Fibroblast of mammary gland (primary cell): ENCODE measurements at places on chromosomes 1 and 21.

DNA sequence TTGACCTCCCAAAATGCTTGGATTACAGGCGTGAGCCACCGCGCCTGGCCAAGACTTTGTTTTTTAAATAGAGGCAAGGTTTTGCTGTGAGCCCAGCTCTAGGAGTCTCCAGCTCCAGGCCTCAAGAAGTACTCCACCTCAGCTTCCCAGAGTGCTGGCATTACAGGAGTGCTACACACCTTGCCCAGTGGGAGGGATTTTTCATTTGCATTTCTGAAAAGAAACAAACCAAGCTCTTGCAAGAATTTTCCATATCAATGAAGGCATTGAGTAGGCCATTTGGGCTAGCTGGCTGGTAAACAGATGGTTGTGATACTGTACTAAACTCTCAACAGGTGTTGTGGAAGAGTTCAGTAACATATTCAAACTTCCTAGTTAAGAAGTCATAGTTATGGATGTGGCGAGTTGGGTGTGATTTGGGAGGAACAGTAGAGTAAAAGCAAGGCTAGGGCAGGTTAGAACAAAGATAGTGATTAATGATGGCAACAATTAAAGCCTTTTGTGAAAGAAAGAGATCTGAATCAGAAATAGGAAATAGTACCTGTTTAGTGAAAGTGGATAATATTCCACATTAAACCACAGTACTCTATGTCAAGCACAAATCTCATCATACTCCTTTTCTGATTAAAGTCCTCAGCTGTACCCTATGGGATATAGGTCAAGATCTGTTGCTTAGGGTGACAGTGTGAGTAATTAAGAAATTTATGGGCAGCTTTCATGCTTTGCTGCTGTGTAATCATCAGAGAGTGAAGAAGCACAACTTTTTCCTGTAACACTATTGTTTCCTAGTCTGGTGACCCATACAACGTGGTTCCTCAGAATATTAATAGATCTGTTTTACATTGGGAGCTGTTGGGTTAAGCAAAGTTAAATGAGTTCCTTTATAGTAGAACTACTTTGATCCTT lies 10.7 kb downstream of the AKIRIN1 start:
- no peak for DNase-seq

DNA sequence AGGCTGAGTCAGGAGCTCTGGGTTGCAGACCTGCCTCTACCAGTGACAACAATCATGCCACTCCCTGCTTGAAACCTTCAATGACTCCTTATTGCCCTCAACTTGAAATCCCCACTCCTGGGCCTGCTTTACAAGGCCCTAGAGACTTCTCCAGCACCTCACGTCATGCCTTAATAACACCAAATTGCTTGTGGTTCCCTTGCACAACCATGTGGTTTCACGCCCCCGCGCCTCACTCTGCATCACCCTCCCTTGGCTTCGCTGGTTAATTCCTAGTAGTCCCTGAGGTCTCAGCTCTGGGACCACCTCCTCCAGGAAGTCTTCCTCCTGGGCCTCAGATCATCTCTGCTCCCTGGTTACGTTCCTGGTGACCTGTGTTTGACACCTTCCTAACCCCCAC lies 33.0 kb downstream of the EPHA2 start:
- peak; percentile 98 for DNase-seq

- DNase-seq = no peak
Observed at GRCh38 chr1:151604291-151604690, 7.6 kb upstream of the SNX27 start.

DNA sequence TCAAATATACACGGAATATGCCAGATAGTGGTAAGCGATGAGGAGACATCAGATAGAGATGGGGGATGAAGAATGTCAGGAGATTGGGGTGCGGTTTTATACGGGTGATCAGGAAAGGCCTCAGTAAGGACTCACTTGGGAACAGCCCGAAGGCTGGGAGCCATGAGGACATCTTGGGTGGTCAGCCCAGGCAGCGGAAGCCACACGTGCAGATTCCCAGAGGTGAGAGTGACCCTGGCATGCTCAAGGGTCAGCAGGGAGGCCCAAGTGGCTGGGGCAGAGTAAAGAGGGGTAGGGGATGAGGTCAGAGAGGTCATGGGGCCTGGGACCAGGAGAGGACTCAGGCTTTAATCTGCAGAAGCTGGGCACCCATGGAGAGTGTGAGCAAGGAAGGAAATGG lies 106.6 kb downstream of the MATN1 start:
- no peak for DNase-seq

GRCh38 chr1:156097499-156098178 lies 15.4 kb upstream of the MEX3A start:
- DNase-seq = no peak

GRCh38 chr1:210663730-210664573 lies 335.2 kb downstream of the HHAT start:
- DNase-seq = no peak

DNA sequence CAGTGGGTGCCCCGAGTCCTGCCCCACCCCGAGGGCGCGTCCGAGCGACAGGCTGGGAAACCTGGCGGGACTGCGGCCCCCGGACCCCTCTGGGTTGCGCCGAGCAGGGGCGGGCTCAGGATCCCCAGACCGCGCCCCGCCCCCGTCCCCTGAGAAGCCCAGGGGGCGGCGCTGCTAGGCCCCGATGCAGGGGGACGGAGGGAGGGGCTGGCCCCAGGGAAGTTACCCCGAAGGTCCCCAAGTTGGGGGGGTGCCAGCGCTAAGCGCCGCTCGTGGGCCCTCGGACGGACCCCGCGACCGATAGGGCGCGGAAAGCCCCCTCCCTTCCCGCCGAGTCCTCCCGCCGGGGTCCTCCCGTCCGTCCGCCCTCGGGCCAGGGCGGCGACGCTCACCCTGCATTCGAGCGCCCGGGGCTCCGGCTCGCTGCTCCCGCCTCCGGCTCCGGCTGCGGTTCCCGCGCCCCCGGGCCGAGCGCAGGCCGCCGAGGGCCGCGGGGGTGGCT lies 414 bp downstream of the GPR153 start:
- DNase-seq = no peak

DNA sequence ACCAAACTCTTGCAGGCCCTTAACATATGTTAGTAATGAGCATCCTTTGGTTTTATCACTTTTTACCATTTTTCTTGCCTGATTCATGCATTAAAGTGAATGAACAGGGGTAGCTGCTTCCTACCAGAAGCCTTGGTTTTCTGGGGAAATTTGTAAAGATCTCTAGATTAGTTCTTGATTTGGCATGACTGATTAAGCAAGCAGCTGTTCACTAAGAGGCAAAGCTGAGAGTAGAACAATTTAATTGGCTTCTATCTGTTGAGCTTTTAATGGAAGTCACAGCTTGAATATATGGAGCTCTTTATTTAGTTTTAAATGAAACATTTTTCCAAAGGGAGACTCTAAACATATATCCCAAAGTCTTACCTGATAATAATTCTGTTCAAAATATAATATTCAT lies 23.6 kb downstream of the TLCD4 start:
- no peak for DNase-seq

GRCh38 chr21:32733990-32734613 lies 6.3 kb upstream of the SYNJ1 start:
- no peak for DNase-seq

- peak; percentile 35 for DNase-seq
Observed at GRCh38 chr1:27666791-27667254, 5.2 kb downstream of the IFI6 start.

- peak; percentile 6 for DNase-seq
Observed at GRCh38 chr21:29697555-29698193, 242.1 kb downstream of the GRIK1 start.

- no peak for DNase-seq
Observed at GRCh38 chr1:181128592-181129497, 40.3 kb downstream of the IER5 start.

DNA sequence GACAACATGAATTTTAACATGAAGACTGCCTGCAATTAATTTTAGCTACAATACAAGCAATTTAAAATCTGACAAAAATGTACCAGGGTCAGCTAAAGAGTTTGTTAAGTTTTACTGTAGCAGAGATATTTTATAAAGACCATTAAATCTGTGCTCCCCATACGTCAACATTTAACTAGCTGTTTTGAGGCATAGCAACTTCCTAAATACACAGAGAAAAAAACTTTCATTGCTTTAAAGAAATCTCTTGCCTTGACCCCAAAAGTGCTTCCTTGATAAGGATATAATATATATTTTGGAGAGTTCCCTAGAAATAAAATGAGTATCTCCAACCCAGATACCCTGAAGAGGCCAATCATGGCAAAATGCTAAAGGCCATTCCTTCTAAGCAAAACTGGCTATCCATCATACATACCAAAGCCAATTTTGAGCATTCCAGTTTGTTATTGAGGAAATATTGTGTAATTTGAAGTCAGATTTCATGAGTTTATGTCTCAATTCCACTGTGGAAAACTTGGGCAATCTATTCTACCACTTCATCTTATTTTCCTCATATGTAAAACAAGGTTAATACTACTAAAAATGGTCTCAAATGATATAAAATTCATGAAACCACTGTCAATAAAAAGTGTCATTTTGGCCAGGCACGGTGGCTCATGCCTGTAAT lies 19.1 kb downstream of the ASPM start:
- peak; percentile 36 for DNase-seq

DNA sequence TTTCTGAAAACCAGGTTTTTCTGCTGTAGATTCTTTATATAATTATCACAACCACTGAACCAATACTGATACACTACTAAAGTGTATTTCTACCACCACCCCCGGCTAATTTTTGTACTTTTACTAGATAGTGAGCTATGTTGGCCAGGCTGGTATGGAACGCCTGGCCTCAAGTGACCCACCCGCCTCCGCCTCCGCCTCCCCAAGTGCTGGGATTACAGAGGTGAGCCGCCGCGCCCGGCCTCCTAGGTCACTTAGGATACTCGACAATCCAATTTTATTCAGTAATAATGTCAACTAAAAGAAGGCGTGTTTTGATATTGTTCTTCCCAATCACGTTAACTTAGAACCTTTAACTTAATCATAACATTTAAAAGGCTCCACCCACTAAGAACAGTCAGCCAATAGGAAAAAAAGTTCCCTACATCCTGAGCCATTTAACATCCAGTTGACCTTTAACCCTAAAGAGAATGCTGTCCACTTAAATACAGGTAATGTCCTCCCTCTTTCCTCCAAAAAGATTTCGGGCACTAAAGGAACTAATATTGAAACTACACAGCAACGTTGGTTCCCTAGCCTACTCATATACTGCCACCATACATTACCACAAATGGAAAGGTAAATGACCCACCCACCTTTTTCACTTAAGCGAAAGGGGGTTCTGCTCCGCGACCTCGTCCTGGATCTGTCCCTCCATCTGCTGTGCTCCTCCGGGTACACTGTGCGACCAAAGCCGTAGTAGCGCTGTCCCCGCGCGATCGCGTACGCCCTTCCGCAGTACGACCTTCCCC lies 1.2 kb downstream of the RSRP1 start:
- DNase-seq = peak; percentile 62

GRCh38 chr1:180312926-180313325 lies 82.9 kb downstream of the LHX4 start:
- DNase-seq = no peak

- no peak for DNase-seq
Observed at GRCh38 chr1:78676993-78677392, 27.4 kb downstream of the IFI44 start.

DNA sequence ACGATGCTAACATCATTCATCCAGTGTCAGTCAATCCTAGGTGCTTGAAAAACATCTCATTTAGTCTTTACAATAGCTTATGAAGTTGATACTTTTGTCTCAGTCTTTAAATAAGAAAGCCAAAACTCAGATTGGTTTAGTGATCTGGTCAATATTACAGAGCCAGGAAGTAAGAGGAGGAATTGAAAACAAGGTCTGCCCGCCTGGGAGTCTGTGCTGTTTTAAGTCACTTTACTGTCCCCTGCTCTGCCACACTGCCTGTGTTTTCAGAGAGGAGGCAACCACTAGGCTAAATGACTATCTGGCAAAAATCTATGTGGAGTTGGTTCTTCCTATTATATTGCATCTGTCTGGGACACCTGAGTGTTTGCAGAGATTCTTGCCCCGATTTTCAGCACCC lies 62.3 kb downstream of the ST6GALNAC3 start:
- DNase-seq = no peak

GRCh38 chr1:35768350-35769187 lies 1.2 kb downstream of the CLSPN start:
- DNase-seq = no peak

GRCh38 chr1:46508757-46509156 lies 19.1 kb downstream of the DMBX1 start:
- DNase-seq = peak; percentile 49

- DNase-seq = no peak
Observed at GRCh38 chr1:118649369-118650106, 338.6 kb downstream of the TBX15 start.

DNA sequence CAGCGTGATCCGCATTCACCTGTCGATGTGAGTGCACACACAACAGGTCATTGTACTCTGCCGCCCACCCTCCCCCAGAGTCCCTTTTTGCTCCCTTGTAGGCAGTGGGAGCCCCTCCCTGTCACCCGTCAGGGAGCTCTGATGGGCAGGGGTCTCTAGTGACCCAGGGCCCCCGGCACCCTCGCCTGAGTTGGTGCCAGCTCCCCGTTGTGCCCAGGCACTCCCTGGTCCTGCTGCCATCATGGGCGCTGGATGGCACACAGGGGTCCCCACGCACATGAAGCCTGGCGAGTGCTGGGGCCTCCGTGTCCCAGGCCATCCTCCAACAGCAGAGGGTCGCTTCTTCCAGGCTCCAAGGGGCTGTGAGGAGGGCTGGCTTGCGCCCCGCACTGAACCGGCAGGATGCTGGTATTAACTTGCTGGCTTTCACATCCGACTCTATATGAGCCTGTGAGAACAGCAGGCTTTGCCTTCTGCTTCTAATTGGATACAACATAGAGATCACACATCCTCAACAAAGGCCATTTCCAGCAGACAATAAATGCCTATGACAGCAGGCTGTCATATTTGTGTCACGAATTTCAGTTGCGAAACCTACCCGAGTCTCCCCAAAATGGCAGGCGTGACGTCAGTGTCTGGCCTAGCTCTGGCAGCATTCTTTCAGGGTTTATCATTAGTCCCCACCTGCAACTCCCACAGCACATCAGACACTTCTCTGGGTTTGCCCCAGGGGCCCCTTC lies 35.4 kb downstream of the KIAA1614 start:
- DNase-seq = no peak

DNA sequence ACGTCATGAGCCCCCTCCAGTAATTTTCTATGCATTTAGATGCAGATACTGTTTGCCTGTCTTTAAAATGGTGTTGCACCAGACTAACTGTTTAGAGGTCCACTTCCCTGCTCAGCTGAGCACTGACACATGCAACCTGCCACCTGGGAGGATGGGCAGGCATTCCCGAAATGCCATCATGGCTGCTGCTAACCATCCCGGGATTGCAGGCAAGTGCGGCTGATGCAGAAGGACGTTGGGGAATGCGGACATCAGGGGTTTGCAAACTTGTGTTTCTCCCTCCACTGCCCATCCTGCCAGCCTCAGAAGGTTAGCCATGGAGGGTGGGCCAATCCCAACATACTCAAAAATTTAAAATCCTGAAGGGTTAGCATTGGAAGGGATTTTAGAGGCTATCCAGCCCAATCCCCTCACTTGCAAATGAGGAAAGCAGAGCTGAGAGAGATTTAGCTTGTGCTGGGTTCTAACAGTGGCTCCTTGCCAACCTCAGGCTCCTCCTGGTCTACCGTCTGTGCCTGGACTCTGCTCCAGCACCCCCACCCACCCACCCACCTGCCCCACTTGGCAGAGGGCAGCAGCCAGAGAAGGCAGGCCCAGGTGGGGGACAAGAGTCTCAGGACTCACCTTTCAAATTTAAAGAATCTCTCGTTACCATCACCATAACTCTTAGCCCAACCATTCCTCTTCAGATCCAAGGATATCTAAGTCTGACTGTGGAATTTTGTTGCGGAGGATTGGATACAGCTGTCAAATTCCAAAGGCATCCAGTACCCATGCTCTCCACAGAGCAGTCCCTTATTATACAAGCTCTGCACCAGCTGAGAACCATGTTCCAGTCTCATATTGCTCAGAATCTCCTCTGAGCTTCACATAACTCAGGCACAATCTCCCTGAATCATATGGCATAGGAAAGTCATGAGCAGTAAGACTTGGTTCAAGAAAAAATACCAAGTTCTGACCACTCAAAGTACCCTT lies 34.2 kb downstream of the HIVEP3 start:
- DNase-seq = no peak
